ENCODE measurements at places on chromosomes 4 and X. TPM values are rescaled to one million over a fixed set of nuclear protein-coding genes. Genes with fewer than 3 reads are reported as not detected.

- H3K4me1 ChIP-seq = peaks cover 11% of the 10 kb centered on the region
- no peak for DNase-seq
- no peak overlapping the region for H3K4me3 ChIP-seq
- peaks cover 14% of the 10 kb centered on the region for H3K36me3 ChIP-seq
- H3K27me3 ChIP-seq = no peaks in the 10 kb centered on the region
Measured at GRCh38 chrX:13165266-13166189, 121.1 kb upstream of the FAM9C start.

DNA sequence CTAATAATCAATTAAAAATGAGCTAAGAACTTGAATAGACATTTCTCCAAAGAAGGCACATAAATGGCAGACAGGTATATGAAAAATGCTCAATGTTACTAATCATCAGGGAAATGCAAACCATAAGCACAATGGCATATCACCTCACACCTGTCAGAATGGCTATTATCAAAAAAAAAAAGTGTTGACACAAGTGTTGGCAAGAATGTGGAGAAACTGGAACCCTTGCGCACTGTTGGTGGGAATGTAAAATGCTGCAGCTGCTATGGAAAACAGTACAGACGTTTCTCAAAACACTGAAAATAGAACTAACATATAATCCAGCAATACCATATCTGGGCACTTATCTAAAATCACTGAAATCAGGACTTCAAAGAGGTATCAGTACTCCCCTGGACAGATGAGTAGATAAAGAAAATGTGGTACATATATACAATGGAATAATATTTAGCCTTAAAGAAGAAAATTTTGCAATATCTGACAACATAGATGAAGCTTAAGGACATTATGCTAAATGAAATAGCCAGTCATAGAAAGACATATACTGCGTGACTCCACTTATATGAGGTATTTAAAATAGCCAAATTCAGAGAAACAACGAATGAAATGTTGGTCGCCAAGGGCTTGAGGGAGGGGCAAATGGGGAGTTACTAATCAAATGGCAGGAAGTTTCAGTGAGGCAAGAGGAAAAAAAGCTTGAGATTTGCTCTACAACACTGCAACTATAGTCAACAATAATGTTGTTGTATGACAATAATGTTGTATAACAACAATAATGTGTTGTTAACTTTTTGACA lies 175.5 kb downstream of the WDFY3 start:
- H3K4me3 ChIP-seq = no peak overlapping the region

GRCh38 chr4:96483308-96484030 lies 643.6 kb downstream of the PDHA2 start:
- H3K36me3 ChIP-seq = no peaks in the 10 kb centered on the region
- no peak overlapping the region for H3K4me3 ChIP-seq
- no peaks in the 10 kb centered on the region for H3K27me3 ChIP-seq
- DNase-seq = no peak

GRCh38 chr4:14566518-14566917 lies 435.8 kb upstream of the CPEB2 start:
- H3K27me3 ChIP-seq = no peaks in the 10 kb centered on the region
- H3K4me3 ChIP-seq = no peak overlapping the region
- H3K27ac ChIP-seq = no peak overlapping the region
- no peaks in the 10 kb centered on the region for H3K36me3 ChIP-seq
- H3K4me1 ChIP-seq = no peaks in the 10 kb centered on the region
- DNase-seq = no peak

DNA sequence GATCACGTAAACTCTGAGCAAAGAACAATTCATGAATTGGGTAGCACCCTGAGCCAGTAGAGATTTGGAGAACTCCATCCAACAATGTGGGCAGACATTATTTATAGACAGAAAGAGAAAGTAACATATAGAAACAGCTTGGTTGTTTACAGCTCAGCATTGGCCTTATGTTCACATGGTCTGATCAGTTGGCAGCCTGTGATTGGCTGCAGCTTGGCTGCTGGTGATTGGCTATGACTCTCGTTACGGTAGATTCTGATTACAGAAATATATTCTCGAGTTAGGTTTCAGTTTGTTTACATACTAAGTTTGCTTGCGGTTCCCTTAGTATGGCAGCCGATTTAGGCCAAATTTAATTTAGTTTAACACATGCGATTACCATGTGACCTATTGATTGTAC lies 663.4 kb downstream of the RAPGEF2 start:
- no peak overlapping the region for H3K27ac ChIP-seq
- no peak overlapping the region for H3K4me3 ChIP-seq
- no peaks in the 10 kb centered on the region for H3K4me1 ChIP-seq
- no peaks in the 10 kb centered on the region for H3K36me3 ChIP-seq

GRCh38 chrX:40581336-40581920 lies 658 bp downstream of the ATP6AP2 start:
- peaks cover 23% of the 10 kb centered on the region for H3K4me1 ChIP-seq
- peak overlapping the region; percentile 77 for H3K4me3 ChIP-seq

- H3K27me3 ChIP-seq = no peaks in the 10 kb centered on the region
- DNase-seq = no peak
- no peaks in the 10 kb centered on the region for H3K36me3 ChIP-seq
- H3K27ac ChIP-seq = no peak overlapping the region
Measured at GRCh38 chr4:8556341-8557150, 23.6 kb upstream of the GPR78 start.

- H3K27me3 ChIP-seq = no peaks in the 10 kb centered on the region
- no peak for DNase-seq
- no peak overlapping the region for H3K27ac ChIP-seq
- peaks cover 63% of the 10 kb centered on the region for H3K36me3 ChIP-seq
- peaks cover 18% of the 10 kb centered on the region for H3K4me1 ChIP-seq
- no peak overlapping the region for H3K4me3 ChIP-seq
Measured at GRCh38 chrX:358651-359143, 28.0 kb downstream of the PPP2R3B start.

- DNase-seq = no peak
- no peaks in the 10 kb centered on the region for H3K27me3 ChIP-seq
- no peaks in the 10 kb centered on the region for H3K36me3 ChIP-seq
- H3K4me3 ChIP-seq = no peak overlapping the region
- no peak overlapping the region for H3K27ac ChIP-seq
Measured at GRCh38 chrX:68794461-68794860, 34.4 kb upstream of the EFNB1 start.

GRCh38 chr4:104416725-104417356 lies 77.9 kb downstream of the CXXC4 start:
- peaks cover 3% of the 10 kb centered on the region for H3K27me3 ChIP-seq
- H3K4me1 ChIP-seq = no peaks in the 10 kb centered on the region
- no peak overlapping the region for H3K27ac ChIP-seq
- no peak overlapping the region for H3K4me3 ChIP-seq
- no peak for DNase-seq

PGRMC2 gene
- 47.1 TPM for total RNA-seq

GAGE1 gene
- not detected for total RNA-seq

REELD1 gene
- total RNA-seq = 0.28 TPM

Data from activated naive CD8-positive, alpha-beta T cell treated with anti-CD3 and anti-CD28 coated beads, Interleukin-2, amount 10 ng/mL, durations not matched to agents 7 days and 5 days (primary cell).